NCI-H82 (cell line): ENCODE measurements at places on chromosomes 5 and 9.

DNA sequence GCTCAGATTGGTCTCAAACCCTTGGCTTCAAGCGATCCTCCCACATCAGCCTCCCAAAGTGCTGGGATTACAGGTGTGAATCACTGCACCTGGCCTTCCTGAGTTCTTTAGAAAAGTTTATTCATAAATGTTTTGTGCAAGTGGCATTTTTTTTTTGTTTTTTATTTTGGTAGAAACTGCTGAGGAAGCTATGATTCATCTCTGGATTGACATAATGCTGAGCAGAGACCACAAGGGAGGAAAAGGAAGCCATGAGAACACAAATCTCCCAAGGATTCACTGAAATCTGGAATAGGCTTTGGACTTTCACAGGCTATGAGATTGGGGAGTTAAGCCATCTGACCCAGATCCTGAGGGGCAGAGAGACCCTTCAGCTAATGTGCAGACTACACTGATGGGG, 3.4 kb upstream of the SLC46A2 start:
- DNase-seq, result no peak

GRCh38 chr5:180433032-180433422, 61.2 kb upstream of the CNOT6 start:
- no peak for DNase-seq

GRCh38 chr5:16480821-16481538, 15.4 kb upstream of the ZNF622 start:
- peak; percentile 44 for DNase-seq

- DNase-seq, result peak; percentile 33
Observed at GRCh38 chr5:446883-447263, 3.9 kb downstream of the EXOC3 start.

GRCh38 chr9:77588271-77588937, 59.7 kb downstream of the GNA14 start:
- peak; percentile 32 for DNase-seq

GRCh38 chr5:151550146-151550545, 41.0 kb downstream of the FAT2 start:
- DNase-seq, result no peak

- peak; percentile 57 for DNase-seq
Observed at GRCh38 chr9:101705135-101705661, 33.2 kb downstream of the GRIN3A start.

GRCh38 chr5:170169996-170170395, 62.8 kb upstream of the C5orf58 start:
- DNase-seq, result peak; percentile 23

DNA sequence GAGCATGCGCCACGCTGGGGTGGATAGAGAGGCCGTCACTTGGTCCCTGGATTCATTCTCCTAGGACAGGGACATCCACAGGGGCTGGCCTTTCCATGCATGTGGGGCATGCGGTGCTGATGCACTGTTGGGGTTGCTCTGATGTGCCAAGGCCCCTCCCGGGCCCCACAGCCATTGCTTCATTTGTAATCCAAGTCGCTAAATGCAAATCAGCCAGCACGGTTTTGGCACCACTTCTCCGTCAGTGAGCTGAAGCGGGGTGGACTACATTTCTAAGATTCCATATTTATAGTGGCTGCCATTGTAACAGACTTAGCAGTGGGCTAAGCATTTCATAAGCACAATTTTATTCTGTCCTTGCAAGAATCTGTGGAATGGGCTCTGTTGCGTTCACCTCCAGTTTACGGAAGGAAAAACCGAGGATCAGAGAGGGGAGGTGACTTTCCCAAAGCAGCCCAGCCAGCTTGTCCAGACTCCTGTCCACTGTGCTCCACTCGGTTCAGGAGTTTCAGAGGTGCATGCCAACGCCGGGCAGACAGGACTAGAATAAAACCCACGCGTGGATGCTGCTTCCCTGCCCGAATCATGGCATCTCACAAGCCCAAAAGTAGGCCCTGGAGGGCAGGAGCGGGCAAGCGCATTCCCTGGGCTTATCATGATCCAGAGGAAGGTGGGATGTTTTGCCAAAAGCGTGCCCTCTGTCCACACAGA, 102.6 kb upstream of the COL5A1 start:
- no peak for DNase-seq

GRCh38 chr5:142785206-142785605, 15.0 kb downstream of the ARHGAP26 start:
- no peak for DNase-seq

DNA sequence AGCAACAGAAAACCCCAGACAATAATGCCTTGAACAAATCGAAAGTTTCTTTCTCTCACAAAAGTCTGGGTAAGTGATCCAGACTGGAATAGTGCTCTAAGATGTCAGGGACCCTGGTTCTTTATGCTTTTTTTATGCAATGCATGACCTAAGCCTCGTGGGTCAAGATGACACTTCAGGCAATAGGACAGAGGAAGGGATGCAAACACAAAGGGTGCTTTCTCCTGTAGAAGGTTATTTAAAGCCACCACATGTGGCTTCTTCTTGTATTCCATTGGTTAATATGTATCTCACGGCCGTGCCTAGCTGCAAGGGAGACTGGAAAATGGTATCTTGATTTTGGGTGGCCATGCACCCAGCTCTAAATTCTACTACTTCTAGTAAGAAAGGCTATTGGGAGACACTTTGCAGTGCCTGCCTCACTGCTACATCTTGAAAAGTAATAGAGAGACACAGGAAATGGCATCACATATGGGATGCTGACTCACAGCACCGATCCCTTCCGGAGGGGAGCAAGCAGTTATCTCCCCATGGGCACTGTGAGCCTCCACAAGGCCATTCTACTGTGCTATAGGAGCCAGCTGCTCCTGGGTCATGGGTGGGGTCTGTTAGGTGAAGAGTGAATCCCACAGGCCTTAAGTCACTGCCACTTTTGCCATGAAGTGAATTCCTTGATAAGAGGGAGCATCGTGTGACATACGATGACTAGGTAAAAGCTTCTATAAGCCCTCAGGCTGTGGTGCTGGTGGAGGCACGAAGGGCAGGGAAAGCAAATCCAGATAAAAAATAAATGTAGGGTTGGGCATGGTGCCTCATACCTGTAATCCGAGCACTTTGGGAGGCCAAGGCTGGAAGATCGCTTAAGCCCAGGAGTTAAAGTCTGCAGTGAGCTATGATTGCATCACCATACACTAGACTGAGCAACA, 32.5 kb upstream of the RAB14 start:
- no peak for DNase-seq

DNA sequence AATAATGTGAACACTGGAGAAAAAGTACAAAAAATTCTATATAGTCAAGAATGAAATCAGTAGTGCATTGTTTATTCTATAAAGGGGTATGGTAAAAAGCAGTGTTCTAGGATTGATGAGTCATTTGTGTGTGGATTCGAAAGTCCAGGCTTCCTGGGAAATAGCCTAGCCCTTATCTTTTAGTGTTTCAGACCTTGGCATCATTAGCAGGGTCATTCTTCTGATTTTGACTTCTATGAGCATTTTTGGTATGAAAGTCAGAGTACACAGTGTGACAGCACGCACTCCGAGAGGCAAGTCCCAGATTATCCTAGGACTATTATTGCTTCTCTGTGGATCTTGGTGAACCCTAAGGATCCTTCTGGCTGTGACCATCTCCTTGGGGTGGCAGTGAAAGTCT, 16.9 kb downstream of the PCSK5 start:
- DNase-seq, result no peak

DNA sequence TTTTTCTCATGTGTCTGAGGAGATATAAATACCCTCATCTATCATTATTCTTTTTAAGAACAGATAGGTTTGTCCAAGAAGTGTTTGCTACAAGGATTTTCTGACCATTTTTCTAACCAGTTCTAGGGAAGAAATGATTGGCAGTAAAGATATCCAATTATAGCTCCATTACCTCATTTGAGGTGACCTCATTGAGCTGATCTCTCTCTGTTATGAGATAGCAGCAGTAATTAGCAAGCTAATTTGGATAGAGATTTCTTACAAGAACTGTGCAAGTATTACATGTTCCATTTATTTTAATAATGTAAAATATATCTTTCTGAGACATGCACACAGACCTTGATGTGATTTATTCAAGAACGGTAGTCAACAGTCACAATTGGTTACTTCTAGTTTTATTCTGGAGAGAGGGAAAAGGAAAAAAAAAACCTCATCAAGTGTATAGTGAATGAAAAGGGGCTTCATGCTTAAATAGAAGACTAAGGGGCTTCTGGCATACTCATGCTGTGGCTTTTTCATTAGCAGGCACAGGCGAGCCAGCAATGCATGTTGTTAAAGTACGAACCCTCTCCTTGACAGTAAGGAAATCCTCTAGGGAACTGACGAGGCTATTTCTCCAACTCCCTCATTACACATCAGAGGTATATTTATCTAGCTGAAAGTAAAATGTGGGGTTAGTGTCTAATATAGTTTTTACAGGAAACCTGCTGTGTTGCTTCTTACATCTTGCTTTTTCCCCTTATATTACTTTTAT, 127.3 kb downstream of the NUDT12 start:
- DNase-seq, result no peak

DNA sequence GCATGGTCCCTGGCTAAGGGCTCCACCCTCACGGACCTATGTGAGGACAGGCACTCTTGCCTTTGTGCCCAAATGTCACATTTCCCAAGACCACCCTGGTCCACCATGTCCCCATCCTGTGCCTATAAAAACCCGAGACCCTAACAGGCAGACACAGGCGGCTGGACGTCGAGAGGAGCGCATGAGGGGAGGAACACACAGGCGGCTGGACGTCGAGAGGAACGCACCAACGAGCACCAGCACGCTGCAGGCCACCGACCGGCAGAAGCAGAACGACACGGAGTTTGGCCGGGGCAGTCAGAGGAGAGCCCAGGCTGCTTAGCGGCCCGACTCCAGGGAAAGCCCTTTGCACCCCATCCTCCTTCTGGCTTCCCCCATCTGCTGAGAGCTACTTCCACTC, 119.9 kb downstream of the ADAMTS2 start:
- DNase-seq, result no peak

- peak; percentile 33 for DNase-seq
Observed at GRCh38 chr5:179819296-179820126, 1.2 kb upstream of the SQSTM1 start.

- no peak for DNase-seq
Observed at GRCh38 chr9:87610200-87611155, 112.8 kb downstream of the DAPK1 start.

DNA sequence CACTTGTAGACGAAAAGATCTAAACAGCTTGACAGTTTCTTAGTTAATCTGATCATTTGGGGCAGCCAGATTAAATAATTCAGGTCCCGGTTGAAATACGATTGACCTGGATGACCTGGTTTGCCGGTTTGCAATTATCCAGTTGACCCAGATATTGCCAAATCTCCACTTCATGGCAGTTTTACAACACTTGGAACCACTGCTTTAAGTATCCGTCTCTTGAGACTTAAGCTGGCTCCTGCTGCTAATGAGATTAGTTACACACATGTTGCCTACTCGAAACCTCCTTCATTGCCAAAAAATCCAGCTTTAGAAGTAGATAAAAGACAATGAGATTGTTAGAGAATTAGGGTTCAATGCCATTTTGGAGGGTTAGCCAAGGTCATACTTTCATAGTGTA, 136.2 kb upstream of the HAPLN1 start:
- peak; percentile 93 for DNase-seq

GRCh38 chr5:154697371-154697770, 57.8 kb upstream of the LARP1 start:
- no peak for DNase-seq

DNA sequence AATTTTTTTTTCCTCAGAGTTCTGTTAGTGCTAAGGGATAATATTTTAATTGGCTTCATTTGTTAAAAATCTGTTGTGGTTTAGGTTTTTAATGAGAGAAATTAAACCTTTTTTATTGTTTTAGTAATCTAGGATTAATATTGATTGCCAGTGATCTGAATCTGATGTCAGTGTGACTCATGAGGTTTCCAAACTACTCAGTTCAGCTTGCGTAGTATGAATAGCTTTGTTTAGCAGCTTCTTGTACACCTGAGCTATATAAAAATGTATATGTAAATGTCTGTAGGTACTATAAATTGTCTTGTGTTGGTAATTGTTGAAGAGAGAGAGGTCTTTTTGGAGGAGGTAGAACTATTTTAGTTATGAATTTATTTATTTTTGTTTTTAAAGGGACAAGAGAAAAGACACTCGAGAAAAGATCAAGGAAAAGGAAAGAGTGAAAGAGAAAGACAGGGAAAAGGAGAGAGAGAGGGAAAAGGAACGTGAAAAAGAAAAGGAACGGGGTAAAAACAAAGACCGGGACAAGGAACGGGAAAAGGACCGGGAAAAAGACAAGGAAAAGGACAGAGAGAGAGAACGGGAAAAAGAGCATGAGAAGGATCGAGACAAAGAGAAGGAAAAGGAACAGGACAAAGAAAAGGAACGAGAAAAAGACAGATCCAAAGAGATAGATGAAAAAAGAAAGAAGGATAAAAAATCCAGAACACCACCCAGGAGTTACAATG, 26.3 kb downstream of the SREK1 start:
- DNase-seq, result no peak

DNA sequence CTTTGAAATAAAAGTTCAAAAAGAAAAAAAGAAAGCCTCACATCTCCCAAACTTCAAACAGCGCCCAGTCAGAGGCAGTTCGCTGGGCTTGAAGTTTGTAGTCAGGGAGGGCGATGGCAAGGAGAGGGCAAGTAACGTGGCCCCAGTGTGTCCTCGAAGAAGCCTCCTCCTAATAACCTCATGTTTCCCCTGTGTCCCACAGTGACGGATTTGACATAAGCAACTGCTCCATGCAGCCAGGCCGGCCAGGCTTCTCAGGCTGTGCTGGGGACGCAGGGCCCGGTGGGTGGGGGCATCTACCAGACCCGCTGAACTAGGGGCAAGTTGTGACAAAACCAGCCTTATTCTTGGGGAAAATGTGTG, 172.2 kb downstream of the ERCC6L2 start:
- DNase-seq, result peak; percentile 2
